ENCODE measurements at places on chromosomes 1 and 21.

- no peak for DNase-seq
Observed at GRCh38 chr1:19006837-19007271, 50.4 kb upstream of the IFFO2 start.

DNA sequence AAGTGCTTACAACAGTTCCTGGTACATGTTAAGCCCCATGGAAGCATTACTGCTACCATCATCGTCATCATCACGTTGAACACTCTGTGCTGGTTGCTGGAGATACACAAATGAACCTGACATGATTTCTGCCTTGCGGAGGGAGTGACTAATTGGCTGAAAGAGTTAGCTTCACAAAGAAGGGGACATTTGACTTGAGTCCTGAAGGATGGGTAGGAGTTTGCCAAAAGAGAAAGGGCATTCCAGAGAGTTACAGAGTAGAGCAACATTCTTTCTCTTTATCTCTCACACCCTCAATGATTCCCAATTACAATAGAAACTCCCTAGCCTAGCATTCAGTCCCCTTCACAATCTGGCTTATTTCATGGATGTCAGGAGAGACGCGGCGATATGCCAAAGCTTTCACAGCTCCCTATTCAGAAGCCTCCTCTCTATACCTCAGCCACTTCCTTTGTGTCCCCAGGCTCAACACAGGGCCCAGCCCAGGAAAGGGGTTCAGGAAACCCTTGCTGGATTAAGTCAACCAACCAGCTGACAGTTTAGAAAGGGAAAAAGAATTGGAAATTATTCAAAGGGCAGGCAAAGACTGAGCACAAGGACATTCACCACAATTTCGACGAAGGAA, 38.0 kb downstream of the SLC1A7 start:
- DNase-seq = no peak

DNA sequence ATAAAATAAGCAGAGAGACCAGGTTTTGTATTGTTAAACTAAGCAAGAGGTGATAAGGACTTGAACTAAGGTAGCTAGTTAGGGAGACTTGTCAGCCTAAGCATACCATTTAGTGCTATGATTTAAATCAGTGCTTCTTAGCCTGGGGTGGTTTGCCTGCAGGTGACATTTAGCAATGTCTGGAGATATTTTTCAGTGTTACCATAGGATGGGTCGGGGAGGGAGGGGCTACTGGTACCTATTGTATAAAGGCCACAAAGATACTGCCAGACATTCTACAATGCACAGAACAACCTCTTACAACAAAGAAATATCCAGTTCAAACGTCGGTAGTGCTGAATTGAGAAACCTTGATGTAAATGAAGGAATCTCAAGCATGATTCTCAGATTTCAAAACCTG, 3.3 kb downstream of the ATP5PB start:
- no peak for DNase-seq

DNA sequence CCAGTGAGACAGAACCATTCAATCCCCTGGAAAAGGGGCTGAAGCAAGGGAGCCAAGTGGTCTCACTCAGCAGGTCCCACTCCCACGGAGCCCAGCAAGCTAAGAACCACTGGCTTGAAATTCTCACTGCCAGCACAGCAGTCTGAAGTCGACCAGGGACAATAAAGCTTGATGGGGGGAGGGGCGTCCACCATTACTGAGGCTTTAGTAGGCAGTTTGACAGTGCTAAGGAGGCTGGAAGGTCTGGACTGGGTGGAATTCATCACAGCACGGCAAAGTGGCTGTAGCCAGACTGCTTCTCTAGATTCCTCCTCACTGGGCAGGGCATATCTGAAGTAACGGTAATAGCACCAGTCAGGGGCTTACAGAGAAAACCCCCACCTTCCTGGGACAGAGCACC, 105.4 kb upstream of the GORAB start:
- DNase-seq = no peak

DNA sequence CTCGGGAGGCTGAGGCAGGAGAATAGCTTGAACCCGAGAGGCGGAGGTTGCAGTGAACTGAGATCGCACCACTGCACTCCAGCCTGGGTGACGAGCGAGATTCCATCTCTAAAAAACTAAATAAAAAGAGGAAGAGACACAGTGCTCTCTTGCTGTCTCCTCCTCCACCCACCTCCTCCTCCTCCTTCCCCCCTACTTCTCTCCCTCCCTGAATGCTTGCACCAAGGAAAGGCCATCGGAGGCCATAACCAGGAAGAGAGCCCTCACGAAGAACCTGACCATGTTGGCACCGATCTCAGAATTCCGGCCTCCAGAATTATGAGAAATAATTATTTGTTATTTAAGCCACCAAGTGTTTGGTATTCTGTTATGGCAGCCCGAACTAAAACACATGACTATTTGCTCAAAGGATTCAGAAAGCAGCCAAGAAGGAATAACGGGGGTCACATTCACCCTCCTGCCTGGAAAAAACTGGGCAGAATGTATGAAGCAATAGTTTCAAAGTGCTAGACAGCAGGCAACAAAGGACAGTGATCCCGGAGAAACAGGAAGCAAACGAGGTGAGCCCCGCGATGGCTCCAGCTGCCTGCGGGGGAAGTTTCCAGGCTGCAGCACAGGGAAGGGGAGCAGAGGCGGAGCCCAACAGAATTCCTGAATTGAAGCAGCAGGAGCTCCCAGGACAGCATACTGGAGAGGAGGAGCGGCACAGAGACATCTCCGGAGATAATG, 35.8 kb downstream of the LDLRAD1 start:
- no peak for DNase-seq

DNA sequence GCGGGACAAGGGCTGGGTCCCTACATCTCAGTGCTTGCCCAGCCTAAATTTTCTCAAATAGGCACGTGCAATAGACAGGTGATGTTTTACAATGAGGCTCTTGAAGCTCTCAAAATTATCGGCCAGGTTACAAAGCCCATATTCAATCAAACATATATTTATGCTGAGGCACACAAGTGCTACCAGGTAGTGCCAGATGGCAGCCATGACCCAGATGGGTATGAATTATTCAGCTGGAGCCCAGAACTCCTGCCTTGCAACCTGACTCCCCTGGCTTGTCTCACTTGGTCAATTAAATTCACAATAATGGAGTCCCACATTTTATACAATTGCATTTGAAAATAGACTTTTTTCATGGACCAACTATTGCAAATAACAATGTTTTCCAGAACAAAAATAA, 12.3 kb upstream of the ADAM30 start:
- DNase-seq = no peak

DNA sequence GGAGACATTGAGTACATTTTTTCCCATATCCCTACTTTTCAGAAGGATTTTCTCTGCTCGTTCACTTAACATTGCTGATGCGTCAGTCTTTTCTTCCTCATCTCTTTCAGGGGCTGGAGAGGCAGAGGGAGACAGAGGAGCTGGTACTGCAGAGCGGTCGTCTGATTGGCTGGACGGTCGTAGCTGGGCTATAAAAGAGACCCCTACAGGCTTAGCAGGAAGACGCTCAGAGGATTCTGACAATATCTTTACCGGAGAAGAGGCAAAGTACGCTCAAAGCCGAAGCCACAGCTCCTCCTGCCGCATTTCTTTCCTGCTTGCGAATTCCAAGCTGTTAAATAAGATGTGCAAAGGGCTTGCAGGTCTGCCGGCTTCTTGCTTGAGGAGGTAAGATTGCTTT, at the start of gene RGS4:
RGS4 (plus strand) TSS at position 220 of the 400 bp plus-strand sequence; CDS start at position 344, 124 bp downstream.
- no peak for DNase-seq

DNA sequence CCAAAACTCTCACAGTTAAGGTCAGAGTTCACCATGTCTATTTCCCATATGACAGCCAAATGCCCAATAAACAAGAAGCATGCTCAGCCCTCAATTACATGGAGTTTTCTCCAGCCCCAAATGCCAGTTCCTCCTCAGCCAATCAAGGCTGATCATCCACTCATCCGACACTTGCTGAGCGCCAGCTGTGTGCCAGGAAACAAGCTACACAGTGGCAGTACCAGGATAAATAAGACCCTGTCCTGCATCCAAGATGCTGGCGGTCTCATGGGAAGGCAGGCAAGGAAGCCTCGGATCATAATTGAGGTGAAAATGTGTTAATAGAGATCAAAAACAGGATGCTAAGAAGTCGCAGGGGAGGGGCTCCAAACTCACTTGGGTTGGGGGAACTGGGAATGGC, 7.7 kb downstream of the ZBTB17 start:
- DNase-seq = no peak

- DNase-seq = no peak
Observed at GRCh38 chr1:6634371-6635052, 9.8 kb downstream of the THAP3 start.

- no peak for DNase-seq
Observed at GRCh38 chr1:91224878-91225277, 179.8 kb downstream of the HFM1 start.

GRCh38 chr1:172917972-172918371, 132.8 kb downstream of the TNFSF18 start:
- no peak for DNase-seq

DNA sequence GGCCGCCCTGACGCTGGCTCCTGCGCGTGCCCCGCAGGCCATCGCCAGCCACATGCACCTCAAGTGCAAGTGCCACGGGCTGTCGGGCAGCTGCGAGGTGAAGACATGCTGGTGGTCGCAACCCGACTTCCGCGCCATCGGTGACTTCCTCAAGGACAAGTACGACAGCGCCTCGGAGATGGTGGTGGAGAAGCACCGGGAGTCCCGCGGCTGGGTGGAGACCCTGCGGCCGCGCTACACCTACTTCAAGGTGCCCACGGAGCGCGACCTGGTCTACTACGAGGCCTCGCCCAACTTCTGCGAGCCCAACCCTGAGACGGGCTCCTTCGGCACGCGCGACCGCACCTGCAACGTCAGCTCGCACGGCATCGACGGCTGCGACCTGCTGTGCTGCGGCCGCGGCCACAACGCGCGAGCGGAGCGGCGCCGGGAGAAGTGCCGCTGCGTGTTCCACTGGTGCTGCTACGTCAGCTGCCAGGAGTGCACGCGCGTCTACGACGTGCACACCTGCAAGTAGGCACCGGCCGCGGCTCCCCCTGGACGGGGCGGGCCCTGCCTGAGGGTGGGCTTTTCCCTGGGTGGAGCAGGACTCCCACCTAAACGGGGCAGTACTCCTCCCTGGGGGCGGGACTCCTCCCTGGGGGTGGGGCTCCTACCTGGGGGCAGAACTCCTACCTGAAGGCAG, 23.4 kb upstream of the ARF1 start:
- DNase-seq = no peak

DNA sequence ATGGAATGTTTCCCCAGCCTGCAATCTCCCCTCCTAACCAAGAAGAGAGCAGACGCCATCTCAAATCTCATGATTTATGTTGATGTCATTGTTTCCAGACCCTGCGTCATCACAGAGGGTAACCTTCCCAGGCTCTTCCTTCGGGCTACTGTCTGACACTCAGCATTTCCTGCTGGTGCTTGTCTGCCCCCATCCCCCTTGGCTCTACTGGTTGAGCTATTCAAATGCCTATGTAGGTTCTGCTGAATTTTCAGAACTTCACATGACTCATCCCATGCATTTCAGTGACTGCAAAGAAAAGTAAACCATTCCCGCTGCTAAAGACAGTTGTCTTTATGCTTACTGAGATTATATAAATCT, 24.8 kb upstream of the ITPKB start:
- no peak for DNase-seq

GRCh38 chr1:96059736-96060135, 661.8 kb upstream of the PTBP2 start:
- DNase-seq = no peak

GRCh38 chr1:192453360-192453992, 122.1 kb upstream of the RGS1 start:
- DNase-seq = no peak

GRCh38 chr21:32728848-32729247, 1.0 kb upstream of the SYNJ1 start:
- DNase-seq = no peak

Measured in GM18507 (cell line).